ENCODE measurements at places on chromosomes 12 and 14.

DNA sequence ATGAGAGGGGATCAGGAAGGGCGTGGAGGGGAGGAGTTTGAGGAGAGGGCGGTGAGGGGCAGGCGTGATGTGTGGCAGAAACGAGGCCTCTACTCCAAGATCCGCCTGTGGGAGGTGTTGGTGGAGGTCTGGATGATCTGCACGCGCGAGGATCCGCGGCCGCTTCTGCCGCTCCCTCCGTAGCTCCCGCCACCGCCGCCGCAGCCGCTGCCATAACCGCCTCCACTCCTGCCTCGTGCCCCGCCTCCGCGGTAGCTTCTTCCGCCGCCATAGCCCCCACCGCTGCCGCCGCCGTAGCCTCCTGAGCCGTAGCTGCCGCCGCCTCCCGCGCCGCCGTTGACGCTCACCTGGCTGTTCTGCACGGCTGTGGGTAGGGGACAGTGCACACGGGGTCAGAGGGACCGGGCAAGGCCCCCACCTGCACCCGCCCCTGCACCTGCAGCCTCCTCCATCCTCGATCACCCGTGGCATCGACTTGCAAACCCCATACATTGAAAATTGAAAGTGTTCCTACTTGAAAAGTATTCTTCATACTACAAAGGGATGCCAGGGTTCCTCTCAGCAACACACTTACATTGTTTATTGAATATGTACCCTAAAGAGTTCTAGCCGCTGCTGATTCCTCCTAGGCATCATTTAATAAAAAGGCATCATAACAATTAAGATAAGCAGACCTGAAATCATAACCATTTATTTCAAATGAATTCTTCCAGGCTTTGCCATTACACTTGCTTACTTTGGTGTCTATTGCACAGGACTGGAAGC is 11.1 kb upstream of the KRT1 start:
- DNase-seq: peak; percentile 19

DNA sequence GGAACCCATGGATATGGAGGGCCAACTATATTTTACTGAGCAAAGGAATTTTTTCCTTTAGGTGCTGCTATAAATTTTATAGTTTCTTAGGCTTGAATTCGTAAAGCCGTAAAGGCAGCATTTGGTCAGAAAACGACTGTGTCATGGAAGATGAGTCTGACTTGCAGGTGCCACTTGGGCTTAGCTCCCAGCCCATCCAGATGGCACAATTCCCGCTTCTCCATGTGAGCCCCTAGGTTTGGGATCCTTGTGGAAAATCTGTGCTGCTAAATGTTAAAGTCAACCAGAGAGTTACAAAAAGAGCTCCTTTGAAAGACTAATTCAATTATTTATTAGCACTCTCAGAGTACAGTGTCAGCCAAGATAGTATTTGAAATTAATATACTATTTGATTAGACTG is 120.1 kb upstream of the NPAS3 start:
- DNase-seq: no peak

GRCh38 chr12:96416033-96416799 is 16.0 kb upstream of the CDK17 start:
- DNase-seq: no peak

DNA sequence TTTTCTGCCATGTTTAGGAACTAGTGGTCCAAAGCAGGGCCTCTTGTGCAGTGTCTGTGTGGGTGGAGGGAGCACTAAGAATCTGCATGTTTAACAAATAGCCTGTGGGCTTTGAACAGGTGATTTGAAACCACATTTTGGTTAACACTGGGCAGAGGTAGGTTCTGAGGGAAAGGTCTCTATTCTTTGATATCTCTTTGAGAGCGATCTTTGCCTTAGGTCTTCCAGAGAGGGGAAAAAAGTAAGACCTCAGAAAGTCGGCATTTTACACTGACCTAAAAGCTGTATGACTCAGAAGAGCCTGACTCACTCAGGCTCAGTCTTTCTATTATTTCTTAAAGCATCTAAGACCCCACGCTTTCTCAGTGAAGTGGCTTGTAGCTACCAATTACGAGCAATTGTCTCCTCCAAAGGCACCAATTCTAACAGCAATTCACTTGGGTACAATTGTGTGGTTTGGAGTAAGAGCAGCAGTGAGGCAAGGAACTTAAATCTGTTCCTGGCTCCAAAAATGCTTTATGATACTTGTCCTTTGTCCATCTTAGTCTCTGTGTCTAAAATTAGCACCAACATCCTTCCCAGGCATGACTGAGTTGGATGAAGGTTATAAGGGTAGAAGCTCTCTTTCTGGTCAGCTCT is 8.8 kb downstream of the EIF2B2 start:
- DNase-seq: no peak

DNA sequence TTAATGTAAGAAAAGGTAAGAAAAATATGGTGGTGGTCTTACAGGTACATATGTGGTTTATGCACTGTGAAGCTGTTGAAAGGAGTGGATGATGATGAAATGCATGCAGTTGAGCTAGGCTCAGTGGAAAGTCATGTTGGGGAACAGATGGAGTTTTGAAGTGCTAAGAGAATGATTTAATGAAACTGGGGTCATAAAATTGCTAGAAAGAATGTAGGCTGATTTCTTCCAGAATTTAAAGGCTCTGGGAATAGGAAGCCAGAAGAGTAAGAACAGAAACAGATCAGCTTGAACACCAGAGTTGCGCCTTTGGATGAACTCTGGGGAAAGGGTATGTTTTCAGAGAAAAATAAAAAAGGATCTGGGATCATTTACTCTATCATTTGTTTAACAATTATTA is 146.5 kb downstream of the MON2 start:
- DNase-seq: no peak

DNA sequence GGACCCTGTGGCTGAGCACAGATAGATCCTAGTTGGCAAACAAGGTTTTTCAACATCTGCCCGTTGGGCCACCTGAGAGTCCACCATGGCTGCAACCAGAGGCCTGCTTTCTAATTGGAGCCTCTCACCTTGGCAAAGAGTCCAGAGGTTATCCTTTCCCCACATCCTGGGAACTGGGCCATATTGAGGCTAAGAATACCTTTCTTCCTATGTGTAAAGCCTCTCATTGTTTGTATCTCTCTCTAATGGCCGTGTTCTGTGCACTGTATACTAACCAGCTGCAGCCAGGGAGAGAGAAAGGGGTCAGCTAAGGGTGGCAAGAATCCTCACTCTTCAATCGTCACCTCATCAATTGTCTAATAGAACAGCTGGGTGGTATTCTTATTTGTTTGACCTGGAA is 79.1 kb upstream of the ST8SIA1 start:
- no peak for DNase-seq

GRCh38 chr12:107291018-107291417 is 197.7 kb upstream of the CRY1 start:
- DNase-seq: no peak

- DNase-seq: no peak
Observed at GRCh38 chr14:102811971-102812370, 34.7 kb downstream of the TRAF3 start.

- no peak for DNase-seq
Observed at GRCh38 chr12:50894241-50894640, 51.5 kb downstream of the TMPRSS12 start.

GRCh38 chr14:20632448-20632830 is 9.1 kb downstream of the OR6S1 start:
- DNase-seq: no peak

DNA sequence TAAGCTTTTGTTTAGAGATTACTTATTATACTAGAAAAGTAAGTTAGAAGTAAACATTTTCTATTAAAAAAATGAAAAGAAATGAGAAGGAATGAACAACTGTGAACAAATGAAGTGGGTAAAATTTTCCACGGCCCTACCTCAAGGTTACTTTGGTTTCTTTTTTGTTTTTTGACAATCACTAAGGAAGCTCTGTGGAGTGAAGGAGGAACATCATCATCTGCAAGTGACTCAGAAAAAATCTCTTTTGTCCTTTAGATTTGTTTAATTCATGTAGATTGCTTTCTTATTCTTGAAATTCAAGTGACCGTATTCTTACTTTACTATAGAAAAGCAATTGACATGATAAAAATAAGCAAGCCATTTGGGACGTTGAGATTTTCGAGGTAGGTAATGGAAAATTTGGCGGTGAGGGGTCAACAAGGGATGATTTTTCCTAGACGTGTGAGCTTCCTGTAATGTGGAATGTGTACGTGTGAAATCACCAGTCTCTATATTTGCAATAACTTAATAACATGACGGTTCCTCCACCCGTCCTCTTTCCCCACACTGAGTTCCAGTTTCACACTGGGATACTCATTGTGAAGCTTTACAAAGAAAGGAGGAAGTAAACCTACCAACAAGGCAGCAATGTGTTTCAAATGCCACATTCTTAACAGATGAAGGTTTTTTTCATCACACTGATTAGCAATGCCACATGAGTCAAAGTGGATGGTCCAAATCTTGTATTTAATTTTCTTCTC is 62.3 kb upstream of the EGLN3 start:
- DNase-seq: no peak

- no peak for DNase-seq
Observed at GRCh38 chr12:53591301-53592206, 34.6 kb downstream of the ATF7 start.

- no peak for DNase-seq
Observed at GRCh38 chr12:8556531-8557097, 15.9 kb upstream of the CLEC4E start.

DNA sequence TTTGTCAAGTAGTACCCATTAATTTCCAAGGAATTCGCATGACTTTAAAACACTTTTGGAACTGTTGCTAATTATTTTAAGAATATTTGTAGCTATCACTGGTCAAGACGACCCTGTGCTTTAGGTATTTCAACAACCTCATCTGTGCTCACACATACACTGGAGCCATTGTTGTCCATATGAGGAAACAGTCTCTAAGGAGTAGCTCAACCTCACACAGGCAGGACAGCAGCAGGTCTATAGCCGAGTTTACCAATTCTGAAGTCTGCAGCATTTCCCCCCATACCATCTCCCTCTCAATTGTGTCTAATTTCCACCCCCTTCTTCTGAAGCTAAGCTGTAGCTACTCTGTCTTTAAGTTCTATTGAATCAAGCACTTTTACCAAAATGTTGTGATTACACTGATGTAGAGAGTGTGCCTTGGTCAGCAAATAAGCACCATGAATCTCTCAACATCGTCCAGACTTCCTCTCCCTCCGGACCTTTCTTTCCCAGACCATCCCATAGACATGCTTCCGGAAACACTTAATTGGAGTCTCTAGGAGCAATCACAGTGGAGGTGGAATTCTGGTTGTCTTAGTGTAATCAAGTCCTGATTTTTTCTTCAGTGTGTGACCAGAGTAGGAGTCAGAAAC is 48.5 kb upstream of the NUAK1 start:
- DNase-seq: no peak

DNA sequence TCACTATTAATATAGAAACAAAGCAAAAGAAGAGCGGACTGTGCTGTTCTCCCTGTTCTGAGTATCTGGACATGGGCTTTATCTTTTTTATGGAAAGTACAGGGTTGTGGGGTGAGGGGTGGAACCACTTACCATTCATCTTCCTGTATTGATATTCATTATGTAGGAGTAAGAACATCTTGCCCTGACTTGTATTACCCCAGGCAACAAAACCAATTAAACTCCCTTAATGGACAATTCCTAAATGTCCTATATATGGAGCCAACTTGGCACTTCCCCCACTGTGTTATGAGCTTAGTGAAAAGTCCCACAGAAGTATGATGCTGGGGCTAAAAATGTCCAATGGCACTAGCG is 139.9 kb upstream of the KRR1 start:
- no peak for DNase-seq

- DNase-seq: no peak
Observed at GRCh38 chr12:116700066-116700465, 37.8 kb downstream of the SPRING1 start.

DNA sequence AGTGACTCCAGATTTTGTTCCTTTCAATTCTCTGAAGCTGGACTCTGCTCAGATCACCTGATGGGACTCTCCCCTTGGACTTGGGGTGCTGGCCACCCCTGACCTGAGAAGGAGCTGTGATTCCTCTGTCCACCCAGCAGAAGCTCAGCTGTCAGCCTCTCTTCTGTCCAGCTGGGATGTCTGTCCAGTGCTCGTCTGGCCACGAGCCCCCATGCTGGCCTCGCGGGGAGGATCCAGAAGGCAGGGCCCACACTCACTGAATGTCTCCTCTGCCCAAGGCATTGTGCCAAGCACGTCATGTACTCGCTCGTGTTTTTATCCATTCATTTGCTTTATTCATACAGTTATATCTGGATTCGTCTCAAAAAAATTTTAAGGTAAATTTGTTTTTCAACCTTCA is 14.2 kb upstream of the SLC24A4 start:
- DNase-seq: no peak

DNA sequence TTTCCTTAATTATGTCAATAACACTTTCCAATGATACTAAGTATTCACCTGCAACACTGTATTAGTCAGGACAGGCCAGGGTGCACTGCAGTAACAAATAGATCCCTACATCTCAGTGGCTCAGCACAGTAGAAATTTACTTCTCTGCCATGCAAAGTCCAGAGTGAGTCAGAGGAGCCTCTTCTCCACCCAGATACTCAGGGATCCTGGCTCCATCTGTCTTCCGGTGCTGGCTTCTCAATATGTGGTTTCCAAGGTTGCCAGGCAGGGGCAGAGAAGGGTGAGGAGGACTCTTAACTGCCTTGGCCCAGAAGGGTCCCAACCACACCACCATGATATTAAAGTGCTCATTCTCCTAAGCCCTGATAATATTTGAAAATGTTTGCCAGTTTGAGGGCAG is 47.8 kb downstream of the ADGRD1 start:
- no peak for DNase-seq

DNA sequence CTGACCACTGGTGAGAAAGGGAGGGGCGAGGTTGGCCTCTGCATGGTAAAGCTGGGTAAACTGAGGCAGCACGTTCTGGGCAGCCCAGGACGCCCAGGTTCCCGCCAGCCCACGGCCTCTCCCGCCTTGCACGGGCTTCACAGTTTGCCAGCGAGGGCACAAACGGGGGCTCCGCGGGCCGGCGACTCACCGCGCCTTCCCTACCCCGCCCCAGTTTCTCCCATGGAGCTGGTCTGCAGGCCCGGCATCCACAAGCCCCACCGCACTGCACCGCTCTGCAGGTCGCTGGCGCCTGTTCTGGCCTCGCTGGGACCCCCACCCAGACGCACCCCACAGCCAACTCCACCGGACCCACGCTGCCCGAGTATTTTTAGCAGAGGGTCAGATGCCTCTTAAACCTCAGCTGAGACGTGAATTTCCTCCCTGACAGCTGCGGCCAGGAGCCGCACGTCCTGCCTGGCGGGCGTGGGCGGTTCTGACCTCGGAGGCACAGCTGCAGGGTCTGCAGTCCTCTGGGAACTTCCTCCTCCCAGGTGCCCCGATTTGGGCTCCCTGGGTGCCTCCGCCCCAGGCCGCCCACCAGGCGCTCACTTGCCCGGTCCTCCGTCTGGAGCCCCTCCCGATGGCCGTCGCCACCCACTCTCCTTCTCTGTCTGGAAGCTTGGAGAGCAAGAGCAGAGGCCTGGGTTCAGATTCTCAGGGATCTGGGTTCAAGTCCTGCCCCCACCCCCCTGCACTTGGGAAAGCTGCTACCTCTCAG is 29.5 kb upstream of the INF2 start:
- no peak for DNase-seq

GRCh38 chr14:37452323-37452722 is 142.7 kb downstream of the FOXA1 start:
- no peak for DNase-seq

GRCh38 chr12:105674871-105675699 is 344.6 kb downstream of the C12orf75 start:
- DNase-seq: no peak

Data from stimulated activated CD4-positive, alpha-beta T cell treated with anti-CD3 and anti-CD28 coated beads, Interleukin-15, amount 100 ng/mL, for 1 hour (primary cell).